ENCODE measurements at places on chromosomes 16 and 17.

- DNase-seq = no peak
These were observed 2.8 kb downstream of the WDR81 start for GRCh38 chr17:1727258-1727789.

GRCh38 chr16:56368545-56368944, 56.8 kb downstream of the AMFR start:
- no peak for DNase-seq

DNA sequence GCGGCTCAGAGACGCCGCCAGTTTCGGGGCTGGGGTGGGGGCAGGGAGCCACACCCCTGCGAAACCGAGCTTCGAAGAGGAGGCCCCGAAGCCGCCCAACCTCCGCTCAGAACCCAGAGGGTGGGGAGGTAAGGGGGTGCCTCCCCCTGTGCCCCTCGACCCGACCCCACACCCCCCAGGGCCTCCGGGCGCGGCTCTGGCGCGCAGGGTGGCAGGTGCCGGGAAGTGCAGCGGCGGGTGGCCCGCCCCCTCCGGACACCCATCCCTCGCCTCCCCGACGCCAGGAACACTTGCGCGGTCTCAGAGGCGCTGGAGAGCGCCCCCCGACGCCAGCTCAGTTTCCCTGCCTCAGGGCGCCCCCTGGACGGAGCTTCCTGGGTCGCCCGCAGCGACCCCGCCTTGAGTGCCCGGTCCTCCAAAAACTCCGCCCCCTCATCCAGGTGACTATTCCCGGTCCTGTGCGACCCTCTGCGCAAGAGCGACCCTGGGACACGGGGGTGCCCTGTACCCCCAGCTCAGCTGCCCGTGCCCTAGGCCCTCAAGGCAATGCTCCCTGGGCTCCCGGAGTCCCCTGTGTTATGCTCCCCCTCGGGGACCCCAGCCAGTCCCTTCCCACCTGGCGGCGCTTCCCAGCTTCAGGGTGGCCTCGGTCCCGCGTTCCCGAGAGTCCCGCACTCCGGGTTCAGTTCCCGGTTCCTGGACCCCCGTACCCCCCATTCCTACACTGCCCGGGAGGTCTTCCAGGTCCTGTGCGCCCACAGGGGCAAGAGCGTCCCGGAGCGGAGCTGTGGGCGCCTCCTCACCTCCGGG, 562 bp downstream of the PPL start:
- DNase-seq = no peak

- no peak for DNase-seq
These were observed 7.8 kb downstream of the ADGRG3 start for GRCh38 chr16:57675741-57676551.

DNA sequence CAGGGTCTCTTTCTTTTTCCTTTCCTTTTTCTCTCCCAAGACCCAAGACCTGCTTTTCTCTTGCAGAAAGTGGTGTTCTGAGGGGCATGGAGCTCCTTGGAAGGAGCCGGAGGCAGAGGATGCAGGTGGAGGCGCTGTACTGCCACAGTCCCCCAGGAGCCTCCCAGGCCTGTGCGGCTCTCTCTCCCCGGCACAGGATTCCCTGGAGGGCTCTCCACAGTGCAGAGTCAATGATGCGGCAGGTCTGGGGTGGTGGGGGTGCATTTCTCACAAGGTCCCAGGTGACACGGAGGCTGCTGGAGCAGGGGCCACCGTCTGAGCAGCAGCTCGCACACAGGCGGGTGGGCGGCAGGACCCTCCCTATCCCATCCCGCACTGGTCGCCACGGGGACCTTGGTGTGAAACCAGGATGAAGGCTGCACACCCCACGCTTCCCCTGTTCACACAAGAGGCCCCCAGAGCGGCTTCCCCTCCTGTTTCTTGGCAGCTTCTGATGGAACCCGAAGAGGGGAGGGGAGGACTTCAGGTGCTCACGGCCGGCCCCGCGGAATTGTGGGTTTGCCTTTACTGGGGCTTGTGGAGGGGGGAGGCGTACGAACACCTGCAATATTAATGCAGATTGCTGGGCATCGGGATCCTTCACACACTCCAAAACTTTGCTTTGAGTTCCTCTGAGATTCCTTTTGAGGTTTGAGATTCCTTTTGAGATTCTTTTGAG, 186.9 kb downstream of the ENGASE start:
- no peak for DNase-seq

DNA sequence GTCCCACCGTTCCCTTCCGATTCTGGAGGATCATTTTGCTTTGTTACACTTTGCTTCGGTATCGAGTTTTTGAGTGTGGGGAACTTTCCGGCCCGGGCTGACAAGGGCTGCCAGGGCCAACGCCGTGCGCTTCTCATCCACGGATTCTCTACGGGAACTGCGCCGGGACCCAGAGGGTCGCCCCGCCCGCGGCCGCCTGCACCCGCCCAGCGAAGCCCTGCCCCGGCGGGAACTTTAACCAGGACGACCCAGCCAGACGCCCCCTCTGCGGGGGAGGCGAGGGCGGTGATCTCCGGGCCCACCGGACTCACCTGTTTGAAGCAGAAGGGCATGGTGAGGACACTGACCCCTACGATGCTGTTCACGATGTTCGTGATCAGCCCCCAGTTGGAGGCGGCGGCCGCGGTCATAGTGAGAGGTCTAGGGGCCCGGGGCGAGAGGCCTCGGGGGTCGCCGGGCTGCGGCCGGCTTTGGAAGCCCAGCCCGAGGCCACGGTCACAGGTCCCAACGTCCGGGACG, 536 bp downstream of the SLC38A10 start:
- no peak for DNase-seq

DNA sequence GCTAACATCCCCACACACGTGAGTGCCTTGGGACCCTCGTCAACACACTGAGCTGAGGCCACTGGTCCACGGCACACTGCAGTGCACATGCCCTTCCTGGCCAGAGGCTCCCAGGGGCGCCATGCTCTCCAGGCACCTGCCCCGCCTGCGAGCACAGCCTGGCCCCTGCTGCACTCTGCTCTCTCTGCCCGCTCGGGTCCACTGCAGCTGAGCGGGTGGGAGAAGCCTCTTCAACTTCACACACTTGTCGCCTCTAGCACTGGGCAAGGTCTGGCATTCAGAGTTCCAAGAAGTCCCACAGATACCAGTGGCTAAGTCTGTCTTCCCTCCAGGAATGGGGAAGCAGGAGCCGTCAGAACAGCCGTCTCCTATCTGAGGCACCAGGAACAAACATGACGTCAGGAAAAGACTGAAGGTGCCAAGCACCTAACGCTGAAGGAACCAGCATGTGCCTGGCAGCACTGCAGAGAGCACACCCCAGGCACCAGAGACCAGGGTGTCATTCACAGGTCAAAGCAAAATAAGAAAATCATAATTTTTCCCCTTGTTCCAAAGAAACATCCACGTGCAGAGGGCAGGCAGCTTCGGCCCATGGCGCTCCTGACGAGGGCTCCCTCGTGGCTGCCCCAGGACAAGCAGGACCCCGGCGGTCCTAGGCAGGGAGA, 82.9 kb downstream of the ZNF778 start:
- no peak for DNase-seq

DNA sequence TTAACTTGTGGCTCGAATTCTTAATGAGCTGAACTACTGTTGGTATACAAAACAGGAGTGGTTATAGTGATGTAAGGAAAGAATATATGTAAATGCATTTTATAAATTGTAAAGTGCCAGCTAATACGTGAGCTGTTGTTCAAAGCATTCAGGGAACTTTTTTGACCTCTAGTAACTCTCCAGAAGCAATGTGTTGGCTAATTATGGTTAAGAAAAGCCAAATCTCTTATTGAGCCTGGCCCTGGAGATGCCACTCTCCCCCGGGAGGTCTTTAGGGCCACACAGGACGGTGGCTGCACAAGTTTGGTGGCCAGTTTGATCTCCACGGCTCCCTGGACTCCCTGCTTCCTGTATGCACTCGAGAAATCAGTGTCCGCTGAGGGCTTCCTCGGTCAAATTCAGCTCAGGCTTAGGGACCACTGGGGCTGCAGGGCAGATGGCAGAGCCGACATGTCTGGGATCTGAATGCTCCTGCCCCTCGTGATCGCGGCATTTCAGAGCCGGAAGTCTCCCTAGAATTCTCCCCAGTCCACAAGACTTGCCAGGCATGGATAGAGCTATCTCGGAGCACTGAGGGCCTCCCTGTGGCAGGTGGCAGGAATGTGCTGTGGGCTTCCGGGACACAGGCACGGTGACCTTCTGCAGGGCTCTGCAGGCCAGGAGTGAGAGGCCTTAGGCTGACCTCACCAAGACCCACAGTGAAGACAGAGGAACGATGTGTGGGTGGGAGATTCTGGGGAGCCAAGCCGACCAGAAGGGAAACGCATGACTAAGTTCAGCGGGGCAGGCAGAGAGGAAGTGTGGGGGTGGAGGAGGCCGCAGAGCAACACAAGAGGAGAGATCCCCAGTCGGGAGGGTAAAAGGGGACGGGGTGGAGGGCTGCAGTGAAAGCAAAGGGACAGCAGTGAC, 18.6 kb upstream of the PITPNM3 start:
- peak; percentile 30 for DNase-seq

DNA sequence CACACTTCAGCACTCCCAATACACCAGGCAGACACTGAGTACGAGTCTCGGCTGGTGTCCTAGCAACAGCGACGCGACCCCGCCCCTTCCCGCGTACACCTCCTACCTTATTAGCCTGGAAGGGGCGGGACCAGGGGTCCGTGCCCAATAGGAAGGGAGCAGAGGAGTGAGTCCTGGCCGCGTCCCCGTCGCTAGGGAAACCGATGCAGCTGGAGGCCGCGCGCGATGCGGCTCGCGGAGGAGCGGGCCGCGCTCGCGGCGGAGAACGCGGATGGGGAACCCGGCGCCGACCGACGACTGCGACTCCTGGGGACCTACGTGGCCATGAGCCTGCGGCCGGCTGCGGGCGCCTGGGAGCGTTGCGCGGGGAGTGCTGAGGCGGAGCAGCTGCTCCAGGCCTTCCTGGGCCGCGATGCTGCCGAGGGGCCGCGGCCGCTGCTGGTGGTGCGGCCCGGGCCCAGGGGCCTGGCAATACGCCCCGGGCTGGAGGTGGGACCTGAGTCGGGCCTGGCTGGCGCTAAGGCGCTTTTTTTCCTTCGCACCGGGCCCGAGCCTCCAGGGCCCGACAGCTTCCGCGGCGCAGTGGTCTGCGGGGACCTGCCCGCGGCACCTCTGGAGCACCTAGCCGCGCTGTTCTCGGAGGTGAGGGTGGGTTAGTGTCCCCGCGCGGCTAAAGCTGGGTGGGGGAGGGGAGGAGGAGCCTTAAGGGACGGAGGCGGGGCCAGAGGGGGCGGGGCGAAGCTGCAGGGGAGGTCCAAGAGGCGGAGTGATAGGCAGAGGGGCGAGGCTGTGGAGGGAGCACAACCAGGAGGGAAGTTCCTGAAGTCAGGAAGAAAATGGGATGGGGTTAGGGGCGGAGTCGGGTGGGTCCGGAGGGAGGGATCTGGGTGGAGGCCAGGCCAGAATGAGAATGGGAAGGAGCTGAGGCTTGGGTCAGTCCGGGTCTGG, at the start of gene DNAH9:
DNAH9 (plus strand) TSS at position 197 of the 948 bp plus-strand sequence; CDS start at position 226, 29 bp downstream.
- DNase-seq = peak; percentile 5

DNA sequence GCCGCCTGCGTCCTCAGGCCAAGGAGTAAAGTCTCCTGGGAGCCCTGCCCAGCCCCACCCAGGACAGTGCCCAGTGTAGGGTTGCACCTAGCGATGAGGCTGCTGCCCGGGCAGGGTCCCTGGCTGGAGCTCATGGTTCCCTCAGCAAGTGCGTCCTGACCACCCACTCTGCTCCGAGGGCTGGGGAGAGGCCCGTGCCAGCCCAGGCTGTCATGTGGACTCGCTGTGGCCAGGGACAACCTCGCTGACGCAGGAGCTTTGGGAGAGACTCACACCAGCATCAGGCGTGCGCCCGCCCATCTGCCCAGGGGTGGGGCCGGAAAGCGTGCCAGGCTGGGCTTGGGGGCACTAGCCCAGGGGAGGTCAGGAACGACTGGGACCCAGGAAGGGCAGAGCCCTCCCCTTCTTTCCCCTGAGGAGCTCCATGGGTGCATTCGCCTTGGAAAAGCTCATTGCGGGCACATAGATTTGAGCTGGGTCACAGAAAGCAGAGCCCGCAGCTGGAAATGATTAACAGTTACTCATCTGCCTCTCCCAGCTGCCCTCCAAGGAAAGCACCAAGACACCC, 19.7 kb downstream of the DPEP1 start:
- DNase-seq = no peak

DNA sequence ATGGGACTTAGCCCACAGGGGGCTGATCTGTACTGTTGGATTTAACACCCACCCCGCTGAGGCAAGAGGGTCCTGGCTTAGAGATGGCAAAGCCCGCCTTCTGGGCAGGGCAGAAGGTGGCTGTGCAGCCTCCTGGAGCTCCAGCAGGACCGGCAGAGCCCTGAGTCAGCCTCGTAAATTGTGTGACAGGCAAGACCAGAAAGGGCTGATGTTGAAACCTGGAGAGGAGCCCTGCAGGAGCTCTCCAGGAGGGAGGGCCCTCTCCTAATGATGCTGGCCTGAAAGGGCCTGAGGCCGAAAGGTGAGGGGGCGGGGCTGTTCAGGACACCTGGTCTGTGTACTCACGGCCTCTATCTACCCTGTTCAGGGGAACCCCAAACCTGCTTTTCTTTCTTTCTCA, 22.5 kb upstream of the MYO15B start:
- no peak for DNase-seq

DNA sequence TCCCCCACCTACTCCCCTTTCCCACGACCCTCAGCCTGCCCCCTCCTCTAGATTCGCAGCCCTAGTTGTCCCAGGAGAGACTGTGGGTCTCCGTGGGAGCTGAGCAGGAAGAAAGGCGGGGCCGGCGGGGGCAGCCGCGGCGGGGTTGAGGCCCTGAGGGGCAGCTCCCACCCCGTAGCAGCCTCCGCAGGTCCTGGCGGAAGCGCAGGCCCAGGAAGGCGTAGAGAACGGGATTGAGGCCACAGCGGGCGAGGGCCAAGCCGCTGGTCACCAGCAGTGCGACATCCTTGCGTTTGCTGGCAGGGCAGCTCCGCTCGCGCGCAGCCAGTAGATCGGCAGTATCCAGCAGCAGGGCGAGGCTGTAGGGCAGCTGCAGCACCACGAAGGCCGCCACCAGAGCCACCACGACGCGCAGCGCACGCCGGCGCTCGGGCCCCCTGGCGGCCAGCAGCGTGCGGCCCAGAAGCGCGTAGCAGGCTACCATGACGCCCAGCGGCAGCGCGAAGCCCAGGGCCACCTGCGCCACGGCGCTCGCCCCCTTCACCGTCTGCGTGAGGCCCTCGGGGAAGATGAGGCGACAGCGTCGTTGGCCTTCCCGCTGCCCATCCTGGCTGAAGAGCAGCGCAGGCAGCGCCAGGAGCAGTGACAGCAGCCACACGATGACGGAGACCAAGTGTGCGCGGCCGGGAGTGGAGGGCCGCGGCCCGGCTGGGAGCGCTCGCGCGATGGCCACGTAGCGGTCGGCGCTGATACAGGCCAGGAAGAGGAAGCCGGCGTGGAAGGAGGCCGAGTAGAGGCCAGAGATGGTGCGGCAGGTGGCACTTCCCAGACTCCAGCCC, 1.9 kb downstream of the CCR10 start:
- DNase-seq = peak; percentile 48

GRCh38 chr17:76131692-76132573, 9.1 kb downstream of the FOXJ1 start:
- DNase-seq = no peak
